Stimulated activated naive CD4-positive, alpha-beta T cell (primary cell): ENCODE measurements at places on chromosomes 7 and 10.

GRCh38 chr7:1358376-1359050, 100.8 kb downstream of the MICALL2 start:
- no peak for DNase-seq

DNA sequence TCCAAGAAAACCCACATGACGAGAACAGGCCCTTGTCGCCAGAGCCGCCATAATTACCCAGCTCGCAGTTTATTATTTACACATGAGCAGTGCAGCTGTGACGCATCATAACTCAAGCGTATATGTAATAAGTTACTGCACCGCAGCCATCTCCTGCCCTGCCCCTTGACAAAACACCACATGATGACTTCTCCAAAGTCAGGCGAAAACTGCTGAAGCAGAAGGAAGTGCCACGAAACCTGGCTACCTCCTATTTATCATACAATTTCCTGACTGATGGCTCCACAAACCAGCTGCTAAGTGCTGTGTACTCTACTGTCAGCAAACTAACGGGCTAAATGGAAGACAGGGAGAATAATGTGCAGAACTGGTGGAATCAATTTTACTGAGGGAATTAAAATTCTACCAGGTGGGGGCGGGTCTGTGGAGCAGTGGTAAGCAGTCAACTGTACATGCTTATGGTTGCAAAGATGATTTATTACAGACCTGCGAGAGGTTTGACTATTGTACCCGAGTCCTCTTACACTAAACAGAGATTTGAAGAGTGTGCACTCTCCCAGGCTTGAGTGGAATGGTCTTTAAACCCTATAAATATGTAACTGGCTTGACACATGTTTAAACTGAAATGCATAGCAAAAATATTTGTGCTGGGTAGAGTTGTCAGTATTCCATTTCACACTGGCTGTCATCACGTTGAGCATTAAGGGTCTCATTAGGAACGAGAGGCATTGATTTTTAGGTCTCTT, 156.0 kb downstream of the GLI3 start:
- DNase-seq = no peak

DNA sequence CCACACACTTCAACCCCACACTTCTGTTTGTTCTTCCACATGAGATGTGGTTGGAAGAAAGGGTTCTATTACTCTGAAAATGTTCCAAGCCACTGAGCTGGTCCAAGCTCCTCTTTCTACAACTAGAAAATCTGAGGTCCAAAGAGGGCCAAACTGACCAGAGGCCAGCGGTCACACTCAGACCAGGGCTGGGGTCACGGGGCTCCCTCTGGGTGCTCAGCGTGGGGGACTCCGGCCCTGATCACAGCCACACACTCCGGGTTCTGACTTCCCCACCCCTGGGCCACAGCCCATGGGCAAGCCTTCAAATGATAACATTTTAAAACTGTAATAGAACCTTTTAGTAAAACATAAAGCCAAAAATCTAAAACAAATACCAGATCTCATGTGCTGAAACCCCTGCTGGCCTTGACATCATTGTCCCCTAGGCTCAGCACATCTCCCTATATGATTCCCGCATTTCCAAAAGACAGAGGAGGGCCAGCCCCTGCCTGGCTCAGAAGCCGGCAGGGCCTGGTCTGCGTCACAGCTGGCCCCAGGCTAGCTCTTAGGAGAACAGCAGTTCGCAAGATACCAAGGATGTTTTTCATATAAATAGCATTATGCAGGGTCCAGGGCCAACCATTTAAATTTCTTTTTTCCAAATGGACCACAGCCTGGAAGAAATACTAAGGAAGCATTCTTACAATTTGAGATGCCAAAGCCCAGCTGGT, 3.3 kb downstream of the CRYGN start:
- DNase-seq = no peak

- no peak for DNase-seq
Observed at GRCh38 chr10:35417795-35418194, 81.5 kb downstream of the CCNY start.

- no peak for DNase-seq
Observed at GRCh38 chr7:22611758-22612079, 111.7 kb upstream of the STEAP1B start.

- DNase-seq = no peak
Observed at GRCh38 chr7:85659364-85659763, 472.5 kb upstream of the SEMA3D start.

DNA sequence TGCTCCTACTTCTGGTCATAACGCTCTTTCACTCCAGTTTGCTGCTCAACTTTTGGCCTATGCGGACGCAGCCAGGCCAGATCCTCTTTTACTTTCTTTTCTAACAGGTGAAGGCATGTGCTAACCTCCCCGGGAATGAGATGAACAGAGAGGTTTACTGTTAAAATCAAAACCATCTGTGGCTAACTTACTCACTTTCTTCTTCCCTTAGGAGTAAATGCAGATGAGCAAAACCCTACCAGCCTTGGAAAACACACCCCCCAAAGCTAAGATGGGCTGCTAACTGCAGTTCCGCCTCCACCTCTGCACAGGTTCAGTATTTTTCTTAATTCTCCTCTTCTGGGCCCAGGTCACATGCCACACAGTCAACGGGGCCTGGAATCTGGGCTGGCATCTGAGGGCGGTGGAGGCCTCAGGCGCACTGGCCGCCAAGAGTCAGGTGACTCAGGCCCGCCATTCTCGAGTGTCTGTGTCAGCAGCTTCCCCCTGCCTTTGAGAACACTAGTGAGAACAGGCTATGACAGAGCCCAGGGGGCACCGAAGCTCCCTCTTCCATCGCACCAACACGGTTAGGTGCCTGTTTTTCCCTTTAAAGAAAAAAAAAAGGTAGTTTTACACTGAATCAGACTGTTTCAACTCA, 11.1 kb downstream of the FAM53B start:
- no peak for DNase-seq

- no peak for DNase-seq
Observed at GRCh38 chr10:50556237-50557120, 67.3 kb downstream of the SGMS1 start.
